NCI-H1105 treated with DMSO at 0.1 percent for 48 hours (cell line): ENCODE measurements at places on chromosomes 5 and 9.

DNA sequence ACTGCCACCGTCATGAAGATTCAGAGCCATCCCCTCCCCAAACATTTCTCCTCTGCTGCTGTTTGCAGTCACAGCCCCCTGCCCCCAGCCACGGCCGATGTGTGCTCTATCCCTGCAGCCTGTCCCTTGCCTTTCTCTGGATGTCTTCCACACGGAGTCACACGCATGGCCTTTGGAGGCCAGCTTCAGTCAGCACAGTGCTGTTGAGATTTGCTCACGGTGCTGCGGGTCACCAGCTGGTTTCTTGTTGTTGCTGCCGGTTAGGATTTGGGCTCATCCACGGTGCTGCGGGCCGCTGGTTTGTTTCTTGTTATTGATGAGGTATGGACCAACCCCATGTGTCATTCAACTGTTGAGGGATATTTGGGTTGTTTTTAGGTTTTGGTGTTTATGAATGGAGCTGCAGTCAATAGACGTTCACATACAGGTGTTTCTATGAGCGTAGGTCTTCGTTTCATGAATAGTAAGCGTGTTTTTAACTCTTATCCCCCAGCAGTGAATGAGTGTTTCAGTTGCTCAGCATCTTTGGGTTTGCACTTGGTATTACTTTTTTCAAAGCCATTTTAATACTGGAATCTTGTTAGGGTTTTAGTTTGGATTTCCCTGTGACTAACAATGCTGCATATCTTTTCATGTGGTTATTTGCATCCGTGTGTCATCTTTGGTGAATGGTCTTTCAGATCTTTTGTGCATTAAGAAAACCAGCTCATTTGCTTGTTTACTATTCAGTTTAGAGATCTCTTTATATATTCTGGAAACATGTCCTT lies 57.6 kb downstream of the AHRR start:
- no peak for DNase-seq

GRCh38 chr9:118959366-118959765 lies 409.9 kb downstream of the BRINP1 start:
- DNase-seq, result no peak

- DNase-seq, result peak; percentile 14
Observed at GRCh38 chr9:98998441-98999151, 54.9 kb downstream of the COL15A1 start.

DNA sequence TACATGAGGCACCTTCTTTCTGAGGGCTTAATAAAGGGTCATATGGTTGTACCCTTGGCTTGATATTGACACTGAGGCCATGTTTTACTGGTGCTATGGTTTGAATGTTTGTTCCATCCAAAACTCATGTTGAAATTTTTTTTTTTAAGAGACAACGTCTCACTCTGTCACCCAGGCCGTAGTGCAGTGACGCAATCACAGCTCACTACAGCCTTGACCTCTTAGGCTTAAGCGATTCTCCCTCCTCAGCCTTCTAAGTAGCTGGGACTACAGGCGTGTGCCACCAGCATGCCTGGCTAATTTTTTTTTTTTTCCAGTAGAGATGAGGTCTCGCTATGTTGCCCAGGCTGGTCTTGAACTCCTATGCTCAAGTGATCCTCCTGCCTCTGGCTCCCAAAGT lies 20.9 kb downstream of the FAM151B start:
- DNase-seq, result no peak

DNA sequence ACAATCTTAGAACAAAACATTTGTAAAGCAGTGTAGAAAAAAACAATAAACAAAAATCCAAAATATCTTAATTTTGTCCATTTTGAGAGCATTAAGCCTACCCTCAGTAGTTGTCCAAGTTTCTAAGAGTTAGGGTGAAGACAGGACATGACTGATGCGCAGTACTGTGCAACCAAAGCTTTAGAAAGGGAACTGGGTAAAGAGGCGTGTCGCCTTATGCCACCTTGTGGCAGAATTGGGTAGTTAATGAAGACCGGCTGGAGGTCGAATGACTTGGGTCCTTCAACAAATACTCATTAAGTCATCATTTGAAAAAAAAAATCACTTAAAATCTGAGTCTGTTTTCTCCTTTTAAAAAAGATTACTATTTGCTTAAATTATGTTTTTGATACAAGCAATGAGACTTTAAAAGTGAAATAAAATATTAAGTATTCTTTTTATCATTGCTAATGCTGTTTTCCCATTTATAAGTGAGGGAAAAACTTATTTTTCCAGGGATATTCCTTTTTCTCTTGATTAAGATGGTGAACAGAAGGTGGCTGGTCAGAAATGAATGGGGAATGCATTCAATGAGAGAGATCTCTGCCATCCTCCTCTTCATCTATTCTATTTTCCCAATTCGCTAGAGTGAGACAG lies 3.5 kb upstream of the RNF20 start:
- DNase-seq, result peak; percentile 66

- DNase-seq, result peak; percentile 3
Observed at GRCh38 chr5:142000704-142001484, 11.9 kb downstream of the GNPDA1 start.

DNA sequence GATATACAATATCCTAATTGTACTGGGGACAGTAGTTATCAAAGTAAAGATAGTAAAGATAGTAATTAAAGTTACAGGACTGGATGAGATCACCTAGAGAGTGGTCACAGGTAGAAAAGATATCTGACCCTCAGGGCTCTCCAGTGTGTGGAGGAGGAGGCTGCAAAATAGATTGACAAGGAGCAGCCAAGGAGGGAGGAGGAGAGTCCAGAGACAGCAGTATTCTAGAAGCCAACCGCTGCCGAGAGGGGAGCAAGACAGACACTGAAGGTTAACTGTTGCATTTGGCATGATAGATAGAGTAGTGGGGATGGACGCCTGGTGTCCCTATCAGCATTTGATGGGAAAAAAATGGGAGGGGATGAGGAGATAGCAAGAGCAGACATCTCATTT lies 17.0 kb upstream of the F2RL1 start:
- no peak for DNase-seq

DNA sequence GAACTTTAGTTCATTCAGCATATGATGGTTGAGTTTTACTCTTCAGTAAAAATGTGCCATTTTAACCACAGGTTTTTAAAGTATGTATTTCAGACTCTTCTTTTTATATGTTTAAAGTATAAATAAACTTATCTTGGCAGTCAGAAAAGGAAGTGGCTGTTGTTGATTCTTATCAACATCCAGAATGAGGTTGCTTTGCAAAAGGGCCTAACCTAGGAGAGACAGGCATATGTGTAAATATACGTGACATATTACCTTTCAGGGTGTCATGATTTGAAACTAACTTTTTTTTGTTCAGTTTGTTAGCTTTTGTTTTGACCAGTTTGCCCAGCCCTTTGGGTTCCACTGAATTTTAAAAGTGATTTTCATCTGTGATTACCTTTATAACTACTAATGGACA lies 7.4 kb downstream of the SMARCA2 start:
- DNase-seq, result no peak

DNA sequence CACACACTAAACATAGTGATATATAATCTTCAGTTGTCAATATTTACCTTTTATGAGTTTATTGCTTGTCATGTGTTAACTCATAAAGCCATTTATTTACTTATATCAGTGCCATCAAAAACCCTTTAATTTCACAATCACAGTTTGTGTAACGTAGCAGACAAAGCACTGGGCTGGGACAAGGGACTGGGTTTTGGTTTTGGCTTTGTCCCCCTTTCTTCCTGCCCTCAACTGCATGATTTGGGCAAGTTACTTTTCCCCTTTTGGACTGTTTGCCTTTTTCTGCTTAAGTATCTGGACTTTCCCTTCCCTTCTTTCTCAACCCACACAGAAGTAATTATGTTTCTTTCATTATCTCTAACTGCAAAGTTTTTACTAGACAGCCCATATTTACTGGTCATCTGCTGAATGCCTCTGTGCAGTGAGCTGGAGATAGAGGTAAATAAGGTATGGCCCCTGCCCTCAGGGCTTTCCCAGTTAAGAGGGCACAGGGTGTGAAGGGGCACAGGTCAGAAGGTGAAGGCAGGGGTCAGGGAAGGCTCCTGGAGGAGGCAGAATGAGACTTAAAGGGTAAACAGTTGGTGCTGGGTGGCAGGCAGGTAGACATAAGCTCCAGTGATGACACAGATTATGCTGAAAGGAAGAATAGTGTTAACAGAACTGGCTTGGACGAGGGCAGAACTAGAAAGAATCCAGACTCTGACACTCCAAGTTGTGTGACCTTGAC lies 14.8 kb upstream of the NR3C1 start:
- no peak for DNase-seq

DNA sequence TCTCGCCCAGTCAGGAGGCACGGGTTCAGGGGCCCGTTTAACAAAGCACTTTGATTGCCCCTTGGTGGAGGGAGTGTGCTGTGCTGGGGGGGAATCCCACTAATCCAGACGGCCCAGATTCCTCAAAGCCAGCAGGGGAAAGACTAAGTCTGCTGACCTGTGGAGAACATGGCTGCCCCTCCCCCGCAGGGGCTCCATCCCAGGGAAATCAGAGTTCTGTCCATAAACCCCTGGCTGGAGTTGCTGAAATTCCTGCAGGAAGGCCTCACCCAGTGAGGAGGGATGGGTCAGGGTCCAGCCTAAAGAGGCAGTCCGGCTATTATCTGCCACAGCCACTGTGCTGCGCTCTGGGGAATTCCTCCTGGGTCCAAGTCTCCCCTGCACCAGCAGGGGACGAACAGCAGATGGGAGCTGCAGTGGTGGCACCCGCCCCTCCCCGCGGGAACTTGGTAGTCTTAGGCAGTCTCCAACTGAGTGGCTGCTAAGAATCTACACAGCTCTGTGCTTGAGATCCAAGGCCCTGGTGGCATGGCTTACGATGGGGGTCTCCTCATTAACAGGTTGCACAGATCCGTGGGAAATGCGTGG lies 174.0 kb upstream of the DAB2 start:
- no peak for DNase-seq

DNA sequence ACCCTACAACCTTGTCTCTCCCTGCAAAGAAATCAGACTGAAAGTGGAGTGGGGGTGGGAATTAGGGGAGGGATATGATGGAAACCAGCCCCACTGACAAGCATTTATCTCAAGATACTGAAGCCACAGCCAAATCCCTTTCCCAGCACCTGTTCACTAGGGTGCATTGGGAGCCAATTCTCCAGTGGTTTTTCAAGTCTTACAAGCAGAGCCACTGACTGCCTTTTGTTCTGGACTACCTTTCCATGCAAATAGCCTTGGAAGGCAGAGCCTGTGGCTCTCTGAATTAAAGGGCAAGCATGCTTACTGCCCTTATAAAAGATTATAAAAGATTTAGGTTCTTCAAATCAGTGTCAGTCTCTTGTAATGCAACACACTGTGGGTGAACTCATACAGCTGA lies 8.8 kb upstream of the GGTA1 start:
- DNase-seq, result peak; percentile 3

DNA sequence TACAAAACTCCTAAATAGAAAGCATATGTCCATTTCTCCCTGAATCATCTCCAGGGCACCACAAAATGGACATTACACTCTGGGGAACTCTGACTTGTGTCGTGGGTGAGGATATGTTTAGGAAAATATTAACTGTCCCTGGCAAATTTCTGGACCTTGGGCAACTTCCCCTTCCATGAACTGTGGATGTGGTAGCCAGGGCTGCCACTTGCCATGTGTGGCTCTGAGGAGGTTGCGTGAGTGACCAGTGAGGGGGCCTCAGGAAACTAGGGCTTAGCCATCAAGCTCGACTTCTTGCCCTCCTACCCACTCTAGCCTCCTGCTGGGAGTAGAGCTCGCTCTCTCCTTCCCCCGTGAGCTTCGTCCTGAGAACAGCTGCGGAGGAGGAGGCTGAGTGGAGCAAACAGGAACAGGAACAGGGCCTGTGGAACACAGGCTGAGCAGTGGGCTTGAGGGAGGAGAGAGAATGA lies 13.8 kb upstream of the STC2 start:
- no peak for DNase-seq
